Activated T-helper 1 cell treated with anti-CD3 and anti-CD28 coated beads, Interleukin-2, amount 50 U/mL, for 16 hours (primary cell): ENCODE measurements at places on chromosomes 12 and 14.

GRCh38 chr12:68824597-68825250, 16.7 kb downstream of the MDM2 start:
- DNase-seq = no peak

- no peak for DNase-seq
These were observed 75.3 kb upstream of the TMPO start for GRCh38 chr12:98439981-98440581.

DNA sequence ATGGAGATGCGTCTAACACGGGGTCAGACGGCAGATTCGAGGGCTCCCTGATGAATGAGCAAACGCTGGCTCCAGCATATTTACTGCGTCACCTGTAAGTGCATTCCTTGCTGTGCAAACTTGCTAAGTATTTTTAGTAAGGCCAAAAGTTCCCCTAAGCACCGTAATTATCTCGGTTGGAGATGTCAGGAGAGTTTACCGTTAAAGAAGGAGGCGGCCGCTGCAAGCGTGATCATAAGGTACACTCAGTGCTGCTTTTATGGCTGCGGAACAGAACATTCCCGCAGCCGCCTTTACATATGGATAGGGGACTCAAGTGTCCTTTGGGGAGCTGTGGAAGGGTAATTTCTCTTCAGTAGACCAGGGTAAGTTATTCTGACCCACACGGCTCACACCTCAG, 175.6 kb downstream of the GLT1D1 start:
- no peak for DNase-seq

DNA sequence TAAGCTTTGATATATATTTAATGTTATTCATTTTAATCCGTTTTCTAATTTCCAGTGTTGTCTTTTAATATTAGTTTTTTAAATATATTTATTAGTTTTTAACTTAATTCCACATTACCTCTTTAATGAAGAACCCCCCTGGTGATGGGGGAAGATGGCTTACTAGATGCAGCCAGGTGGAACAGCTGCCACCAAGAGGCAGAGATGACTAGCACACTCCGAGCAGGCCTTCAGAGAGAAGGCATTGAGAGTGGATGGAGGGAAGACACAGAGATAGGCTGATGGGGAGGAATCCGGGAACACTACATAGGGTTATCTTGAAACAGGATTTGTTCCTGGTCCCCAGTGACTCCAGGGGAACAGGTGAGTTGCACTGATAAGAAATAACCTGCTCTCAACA, 771.6 kb downstream of the LRFN5 start:
- no peak for DNase-seq

- no peak for DNase-seq
These were observed 1.7 kb downstream of the PRPF40B start for GRCh38 chr12:49624921-49625577.
